ENCODE measurements at places on chromosomes 6 and 20.

DNA sequence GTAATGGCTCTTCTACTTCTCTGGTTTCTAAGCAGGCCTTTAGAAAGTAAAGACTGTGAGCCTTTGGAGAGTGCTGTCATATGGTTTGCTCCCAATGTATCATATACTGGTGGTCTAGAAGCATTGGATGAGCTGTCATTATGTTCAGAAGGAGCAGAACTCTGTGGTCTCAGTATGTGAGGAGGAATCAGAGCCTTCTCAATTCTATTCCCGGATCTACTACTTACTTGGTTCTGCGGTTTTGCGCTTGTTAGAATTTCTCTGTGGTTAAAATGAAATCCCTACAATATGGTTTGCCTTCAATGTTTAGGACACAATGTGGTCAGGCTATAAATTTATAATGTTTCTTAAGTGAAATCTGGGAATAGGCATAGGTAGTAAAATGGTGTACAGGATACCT lies 64.6 kb downstream of the RWDD2A start:
- H3K4me3 ChIP-seq = no peak overlapping the region
- DNase-seq = no peak
- no peaks in the 10 kb centered on the region for H3K36me3 ChIP-seq

DNA sequence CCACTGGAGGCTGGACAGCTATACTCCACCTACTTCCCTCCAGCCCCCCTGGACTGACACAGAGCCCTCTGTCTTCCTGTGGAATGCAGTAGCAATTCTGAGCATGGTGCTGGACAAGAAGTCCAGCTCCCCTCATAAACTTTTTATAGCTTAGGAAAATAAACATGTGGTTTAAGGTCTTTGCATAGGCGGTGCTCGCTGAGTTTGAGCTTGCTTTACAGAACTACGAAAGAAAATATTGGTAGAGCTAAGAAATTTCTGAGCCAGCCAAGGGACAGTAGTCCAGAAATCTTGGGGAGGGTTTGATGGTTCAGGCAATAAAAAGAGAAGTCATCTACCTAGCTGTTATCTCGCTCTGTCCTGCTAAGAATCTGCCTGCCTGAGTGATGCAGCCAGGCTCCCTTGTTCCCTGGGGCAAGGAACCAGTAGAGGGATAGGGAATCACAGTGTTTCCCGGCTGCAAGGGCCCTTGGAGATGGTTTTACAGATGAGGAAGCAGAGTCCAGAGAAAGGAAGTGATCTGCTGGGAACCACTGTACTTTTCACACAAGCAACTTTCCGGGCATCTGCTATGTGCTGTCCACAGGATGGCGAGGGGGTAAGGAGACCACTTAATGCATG lies 343.4 kb downstream of the CDC5L start:
- no peaks in the 10 kb centered on the region for H3K36me3 ChIP-seq
- H3K27me3 ChIP-seq = no peaks in the 10 kb centered on the region
- no peak overlapping the region for H3K4me3 ChIP-seq
- DNase-seq = no peak

- H3K4me3 ChIP-seq = no peak overlapping the region
- H3K4me1 ChIP-seq = no peaks in the 10 kb centered on the region
- H3K27ac ChIP-seq = no peak overlapping the region
- no peaks in the 10 kb centered on the region for H3K27me3 ChIP-seq
- H3K36me3 ChIP-seq = peaks cover 42% of the 10 kb centered on the region
These were observed 10.7 kb downstream of the SPATA2 start for GRCh38 chr20:49904440-49905214.

DNA sequence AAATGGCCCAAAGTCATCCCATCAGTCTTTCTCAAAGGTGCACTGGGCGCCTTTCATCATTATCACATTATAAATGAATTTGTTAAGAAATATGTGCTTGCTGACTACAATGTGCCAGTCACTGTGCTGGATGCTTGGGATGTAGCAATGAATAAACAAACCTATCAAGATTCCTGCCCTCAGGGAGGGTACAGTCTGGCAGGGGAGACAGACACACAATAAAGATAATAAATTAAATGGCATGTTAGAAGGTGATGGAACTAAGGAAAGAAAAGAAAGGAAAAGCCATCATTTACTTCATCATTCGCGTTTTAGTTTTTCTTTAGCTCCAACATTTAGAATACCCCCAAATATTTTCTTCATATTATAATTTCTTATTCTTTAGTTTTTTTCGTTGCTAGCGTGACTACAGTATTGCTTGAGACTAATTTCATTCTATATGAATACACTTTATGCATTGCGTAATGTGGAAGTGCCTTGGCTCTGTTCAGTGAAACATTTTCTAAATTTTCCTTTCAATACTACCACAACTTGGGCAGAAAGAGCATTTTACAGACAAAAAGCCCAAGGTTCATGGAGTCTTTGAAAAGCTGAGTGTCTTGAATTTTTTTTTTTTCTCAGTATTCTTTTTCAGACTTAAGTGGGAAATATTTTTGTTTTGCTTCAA lies 48.7 kb upstream of the CITED2 start:
- H3K4me3 ChIP-seq = no peak overlapping the region
- H3K4me1 ChIP-seq = no peaks in the 10 kb centered on the region
- no peaks in the 10 kb centered on the region for H3K27me3 ChIP-seq
- DNase-seq = no peak

- H3K4me1 ChIP-seq = no peaks in the 10 kb centered on the region
- no peak overlapping the region for H3K27ac ChIP-seq
- H3K36me3 ChIP-seq = peaks cover 3% of the 10 kb centered on the region
These were observed 35.7 kb downstream of the TSPYL4 start for GRCh38 chr6:116218172-116218633.

DNA sequence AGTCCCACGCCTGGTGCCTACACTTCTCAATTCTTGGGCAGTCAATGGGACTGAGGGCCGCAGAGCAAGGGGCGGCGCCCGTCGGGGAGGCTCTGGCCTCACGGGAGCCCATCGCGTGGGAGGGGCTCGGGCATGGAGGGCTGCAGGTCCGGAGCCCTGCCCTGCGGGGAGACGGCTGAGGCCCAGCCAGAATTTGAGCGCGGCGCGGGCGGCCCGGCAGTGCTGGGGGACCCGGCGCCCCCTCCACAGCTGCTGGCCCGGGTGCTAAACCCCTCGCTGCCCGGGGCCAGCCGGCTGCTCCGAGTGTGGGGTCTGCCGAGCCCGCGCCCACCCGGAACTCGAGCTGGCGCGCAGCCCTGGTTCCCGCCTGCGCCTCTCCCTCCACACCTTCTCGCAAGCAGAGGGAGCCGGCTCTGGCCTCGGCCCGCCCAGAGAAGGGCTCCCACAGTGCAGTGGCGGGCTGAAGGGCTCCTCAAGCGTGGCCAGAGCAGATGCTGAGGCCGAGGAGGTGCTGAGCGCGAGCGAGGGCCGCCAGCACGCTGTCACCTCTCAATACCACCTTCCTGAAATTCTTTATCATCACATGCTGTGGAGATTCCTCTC lies 58.5 kb downstream of the BAK1 start:
- no peak for DNase-seq
- no peaks in the 10 kb centered on the region for H3K27me3 ChIP-seq
- no peaks in the 10 kb centered on the region for H3K36me3 ChIP-seq

Data from B cell (primary cell).